ENCODE measurements at places on chromosomes 16 and 17.

DNA sequence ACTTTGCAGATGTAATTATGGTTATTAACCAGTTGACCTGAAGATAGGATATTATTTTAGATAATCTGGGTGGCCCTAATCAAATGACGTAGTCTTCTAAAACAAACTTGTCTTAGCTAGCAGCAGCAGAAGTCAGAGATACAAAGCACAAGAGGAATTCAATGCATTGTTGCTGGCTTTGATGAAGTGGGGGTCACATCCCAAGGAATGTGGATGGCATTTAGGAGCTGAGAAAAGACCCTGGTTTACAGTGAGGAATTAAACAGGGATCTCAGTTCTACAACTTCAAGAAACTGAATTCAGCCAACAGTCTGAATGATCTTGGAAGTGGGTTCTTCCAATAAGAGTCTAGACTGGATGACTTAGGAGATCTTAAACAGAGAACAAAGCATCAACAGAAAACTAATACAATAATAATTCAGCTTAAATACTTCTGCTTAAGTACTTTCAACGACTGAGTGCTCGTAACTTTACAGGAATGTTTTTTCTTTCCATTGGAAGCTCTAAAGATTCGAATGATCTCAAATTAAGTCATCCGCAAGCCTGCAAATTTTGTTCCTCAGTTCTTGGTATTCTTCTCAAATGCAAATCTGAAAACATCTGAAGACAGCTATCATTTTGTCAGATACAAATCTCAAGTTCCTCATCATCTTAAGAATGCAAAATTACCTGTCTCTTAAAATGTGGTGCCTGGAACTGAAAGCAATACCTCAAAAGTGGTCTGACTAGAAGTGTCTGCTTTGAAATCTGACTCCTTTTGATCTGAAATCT, 3.3 kb downstream of the C16orf46 start:
- no peak for DNase-seq

DNA sequence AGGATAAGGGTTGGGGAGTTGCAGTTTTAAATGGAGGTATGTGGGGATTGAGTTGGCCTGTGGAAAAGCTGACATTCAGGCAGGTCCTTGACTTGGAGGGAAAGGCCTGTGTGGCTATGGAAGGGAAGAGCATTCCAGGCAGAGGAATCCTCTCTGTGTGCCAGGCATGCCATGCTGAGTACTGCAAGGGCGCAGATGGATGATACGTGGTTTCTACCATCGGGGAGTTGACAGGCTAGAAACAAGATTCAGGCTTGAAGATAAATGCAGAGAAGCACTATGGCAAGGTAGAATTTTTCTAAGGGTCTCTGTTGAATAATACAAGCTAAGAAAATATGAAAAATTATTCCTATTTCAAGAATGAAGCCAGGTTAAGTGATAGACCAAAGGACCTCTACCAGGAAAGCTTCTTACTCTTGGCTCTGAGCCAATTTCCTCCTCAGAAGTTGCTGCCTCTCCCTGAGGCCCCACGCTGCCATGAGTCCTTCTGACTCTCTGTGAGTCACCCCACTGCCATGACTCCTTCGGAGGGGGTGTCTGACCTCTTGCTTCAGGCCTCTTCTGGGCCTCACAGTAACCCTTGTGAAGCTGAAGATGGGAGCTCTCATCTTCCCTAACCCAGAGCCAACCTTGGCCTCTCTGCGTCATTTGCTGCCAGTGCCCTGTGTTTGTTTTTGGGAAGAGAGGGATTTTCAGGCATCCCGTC, 75.8 kb downstream of the WNT3 start:
- no peak for DNase-seq

DNA sequence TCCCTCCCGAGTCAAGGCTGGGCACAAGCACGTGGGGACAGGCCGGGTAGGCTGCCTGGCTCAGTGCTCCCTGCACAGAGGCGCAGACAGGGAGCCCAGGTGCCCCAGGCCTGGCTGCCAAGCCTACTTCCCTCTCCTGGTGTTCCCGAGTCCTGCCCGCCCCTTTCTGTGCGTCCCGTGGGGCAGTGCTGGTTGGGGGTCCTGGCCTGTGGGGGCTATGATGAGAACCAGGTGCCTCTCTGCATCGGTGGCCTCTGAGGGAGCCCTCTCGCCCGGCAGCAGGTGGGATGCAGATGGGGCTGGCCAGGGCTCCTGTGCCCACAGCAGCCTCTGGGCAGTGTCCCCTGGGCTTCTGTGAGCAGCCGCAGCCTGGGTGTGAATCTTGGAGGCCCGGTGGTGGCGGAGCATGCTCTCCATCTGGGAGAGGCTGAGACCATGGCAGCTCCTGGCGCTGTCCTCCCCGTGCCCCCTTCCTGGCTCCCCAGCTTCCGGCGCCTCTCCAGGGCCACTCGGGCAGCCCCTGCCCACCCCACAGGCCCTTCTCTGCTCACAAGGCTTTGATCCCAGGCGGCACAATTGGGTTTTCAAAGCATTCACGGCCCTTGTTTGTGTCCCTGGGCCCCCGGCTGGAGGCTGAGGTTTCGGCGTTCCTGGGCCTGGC, 7.2 kb downstream of the CENPX start:
- DNase-seq: no peak

GRCh38 chr17:77363821-77364361, 223.1 kb downstream of the SEC14L1 start:
- DNase-seq: no peak

- no peak for DNase-seq
Measured at GRCh38 chr16:86661706-86662105, 83.4 kb downstream of the FOXL1 start.

GRCh38 chr17:16353317-16354174, at the start of gene CENPV:
CENPV (minus strand) TSS chr17:16353469; CDS start chr17:16353436, 33 bp downstream.
- no peak for DNase-seq

DNA sequence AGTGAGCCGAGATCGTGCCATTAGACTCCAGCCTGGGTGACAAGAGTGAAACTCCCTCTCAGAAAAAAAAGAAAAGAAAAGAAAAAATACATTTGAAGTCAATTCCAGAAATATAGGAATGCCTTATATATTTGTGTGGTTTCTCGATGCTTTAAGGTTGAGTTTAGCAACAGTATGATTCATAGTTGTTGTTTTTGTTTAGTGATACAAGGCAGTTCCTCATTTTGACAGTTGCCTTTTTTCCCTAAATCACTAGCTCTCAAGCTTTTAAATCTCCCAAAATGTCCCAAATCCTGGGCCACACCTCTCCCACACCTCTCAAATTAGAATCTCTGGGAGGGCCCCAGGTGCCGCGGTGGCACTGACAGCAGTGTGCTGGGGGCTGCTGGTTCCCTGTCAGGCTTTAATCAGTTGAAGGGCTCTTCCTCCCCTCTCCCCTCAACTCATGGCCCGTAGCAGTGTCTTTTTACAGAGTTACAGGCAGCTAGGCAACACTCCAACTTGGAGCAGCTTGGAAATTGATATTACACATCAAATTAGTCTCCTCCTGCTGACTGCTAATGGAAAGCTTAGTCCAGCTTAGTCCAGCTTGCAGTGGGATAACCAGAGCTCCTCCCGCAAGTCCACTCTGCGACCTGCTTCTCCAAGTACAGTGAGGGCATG, 58.4 kb downstream of the EPN2 start:
- DNase-seq: no peak

DNA sequence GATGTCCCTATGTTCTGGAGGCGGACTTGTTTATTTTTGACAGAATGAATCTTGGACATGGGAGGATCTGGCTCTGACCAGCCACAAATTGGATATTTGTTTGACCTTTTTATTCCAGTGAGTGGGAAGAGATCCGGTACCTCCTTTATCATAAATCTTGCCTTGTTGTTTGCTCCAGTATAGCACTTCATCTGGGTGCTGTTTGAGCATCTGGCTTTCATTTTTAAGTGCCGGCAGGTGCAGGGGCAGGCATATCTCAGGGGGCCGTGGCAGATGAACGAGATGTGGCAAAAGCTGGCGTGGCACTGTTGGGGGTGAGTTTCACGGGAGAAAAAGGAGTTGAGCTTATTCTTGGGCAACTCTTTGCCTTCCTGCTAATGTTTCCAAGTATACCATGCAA, 37.8 kb downstream of the MSI2 start:
- DNase-seq: no peak

DNA sequence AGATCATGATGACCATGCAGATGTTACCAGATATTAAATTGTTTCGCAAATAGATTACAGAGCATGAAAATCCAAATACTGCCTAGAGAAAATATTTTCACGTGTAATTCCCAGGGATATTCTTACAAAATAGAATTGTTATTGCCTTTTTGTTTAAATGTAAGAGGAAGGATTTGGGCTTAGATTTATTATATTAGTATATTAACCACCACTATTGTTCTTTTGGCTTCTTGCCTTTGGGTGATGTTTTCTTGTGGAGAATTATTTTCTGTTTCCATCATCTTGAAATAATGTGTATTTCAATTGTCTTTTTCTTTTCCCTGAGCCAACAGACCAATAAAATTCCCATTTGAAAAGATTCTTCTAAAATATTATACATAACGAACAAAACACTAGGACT, 109.7 kb upstream of the NUDT7 start:
- DNase-seq: no peak

- DNase-seq: no peak
Measured at GRCh38 chr17:8155996-8156245, 3.7 kb upstream of the PER1 start.
